Stomach (tissue), 19 donors: ENCODE measurements at places on chromosomes 2 and 18.

DNA sequence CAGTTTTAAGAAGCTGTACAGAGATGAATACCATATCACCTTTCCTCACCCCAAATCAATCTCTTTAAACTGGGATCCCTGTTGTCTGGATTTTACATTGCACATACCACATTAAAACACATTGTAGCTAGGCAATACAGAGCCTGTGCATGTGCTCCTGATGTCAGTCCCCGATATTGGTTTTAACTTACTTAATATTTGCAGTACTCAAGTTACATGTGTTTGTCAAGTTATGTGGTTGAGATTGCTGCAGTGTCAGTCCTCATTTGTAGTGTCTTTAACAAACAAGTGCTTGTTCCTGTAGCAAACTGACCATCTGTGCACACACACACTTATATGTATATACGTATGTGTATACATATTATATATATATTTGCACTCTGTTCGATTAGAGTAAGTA lies 10.4 kb upstream of the UBE2E3 start:
- DNase-seq, result no peak

DNA sequence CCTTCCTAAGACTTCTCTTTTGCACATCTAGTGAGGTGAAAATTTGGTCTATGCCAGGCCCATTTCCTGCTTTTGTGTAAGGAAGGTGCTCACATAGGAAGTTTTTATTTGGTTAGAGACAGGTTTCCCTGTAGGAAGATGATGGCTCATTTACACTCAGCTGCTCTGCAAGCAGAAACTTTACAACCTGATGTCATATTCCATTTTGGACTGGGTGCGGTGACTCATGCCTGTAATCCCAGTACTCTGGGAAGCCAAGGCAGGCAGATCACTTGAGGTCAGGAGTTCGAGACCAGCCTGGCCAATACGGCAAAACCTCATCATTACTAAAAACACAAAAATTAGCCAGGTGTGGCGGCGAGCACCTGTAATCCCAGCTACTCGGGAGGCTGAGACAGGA lies 35.8 kb downstream of the CASP10 start:
- DNase-seq, result no peak

DNA sequence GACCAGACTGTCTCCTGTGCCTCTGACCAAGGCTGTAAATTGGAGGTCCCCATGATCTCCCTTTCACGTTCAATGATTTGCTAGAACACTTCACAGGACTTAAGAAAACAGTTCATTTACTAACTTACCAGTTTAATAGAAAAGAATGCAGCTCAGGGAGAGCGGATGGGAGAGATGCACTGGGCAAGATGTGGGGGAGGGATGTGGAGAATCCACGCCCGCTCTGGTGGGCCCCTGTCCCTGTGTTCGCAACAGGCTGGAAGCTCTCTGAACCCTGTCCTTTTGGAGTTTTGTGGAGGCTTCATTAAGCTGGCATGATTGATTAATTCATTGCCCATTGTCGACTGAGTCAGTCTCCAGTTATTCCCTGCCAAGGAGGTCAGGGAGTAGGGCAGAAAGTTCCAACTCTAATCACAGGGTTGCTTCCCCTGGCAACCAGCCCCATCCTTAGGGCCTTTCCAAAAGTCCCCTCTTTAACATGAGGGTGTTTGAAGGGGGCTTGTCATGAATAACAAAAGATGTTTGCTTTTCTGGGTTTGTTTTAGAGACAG lies 257.1 kb downstream of the ACKR3 start:
- DNase-seq, result no peak

DNA sequence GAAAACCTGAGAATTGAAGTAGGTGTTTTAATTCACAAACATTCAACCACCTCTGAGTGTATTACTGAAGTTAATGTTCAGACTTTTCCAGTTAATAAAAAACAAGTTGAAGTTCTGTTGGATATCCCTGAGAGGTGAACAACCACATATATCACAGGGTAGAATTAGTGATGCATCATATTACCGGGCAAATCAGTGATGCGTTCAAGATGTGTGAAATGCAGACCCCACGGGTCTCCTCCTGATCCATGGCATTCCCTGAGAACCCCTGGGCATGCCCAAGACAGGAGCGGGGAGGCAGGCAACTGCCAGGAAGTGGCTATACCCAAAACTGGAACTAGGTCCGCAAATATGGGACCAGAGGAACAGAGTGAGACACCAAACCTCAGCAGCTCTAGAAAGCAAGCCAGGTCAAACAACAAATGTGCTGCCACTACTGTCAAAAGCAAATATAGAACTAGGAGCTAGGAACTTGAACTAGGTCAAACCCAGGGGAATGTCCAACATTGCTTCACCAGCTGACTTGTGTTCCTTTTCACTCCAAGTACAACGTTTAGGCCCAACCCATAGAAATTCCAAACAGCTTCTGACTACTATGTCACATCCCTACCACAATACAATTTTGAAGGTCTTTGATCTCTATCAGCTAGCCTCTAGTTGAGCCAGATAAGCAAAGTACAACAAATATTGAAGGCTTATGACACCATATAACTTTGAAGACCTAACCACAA lies 20.2 kb downstream of the PSTPIP2 start:
- peak; percentile 44 for DNase-seq

DNA sequence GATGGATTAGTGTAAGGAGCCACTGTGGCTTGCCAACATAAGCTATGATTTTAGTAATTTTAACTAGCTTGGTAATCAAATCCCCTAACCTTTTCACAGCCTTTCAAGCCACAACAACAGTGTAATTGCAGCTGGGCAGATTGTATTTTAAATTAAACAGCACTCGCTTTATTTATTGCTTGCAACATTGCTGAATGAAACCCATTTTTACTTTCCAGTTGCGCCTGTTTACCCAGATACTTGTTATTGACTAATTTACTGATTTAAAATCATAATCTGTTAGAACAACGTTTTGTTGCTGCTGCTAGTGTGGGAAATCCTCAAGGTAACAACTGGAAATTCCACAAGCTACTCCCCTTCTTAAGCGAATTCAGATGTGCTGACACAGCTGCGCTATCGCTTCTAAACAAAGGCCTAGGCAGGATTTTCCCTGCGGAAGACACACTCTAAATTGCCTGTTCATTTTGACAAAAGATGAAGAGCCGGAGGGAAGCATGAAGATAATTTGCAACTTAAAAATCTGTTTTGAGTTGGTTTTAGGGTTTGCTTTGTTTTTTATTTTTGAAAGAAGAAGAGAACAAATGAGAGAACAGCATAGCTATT lies 283.9 kb downstream of the ALPK2 start:
- DNase-seq, result no peak

- no peak for DNase-seq
Observed at GRCh38 chr2:130846686-130847375, 10.1 kb downstream of the ARHGEF4 start.

DNA sequence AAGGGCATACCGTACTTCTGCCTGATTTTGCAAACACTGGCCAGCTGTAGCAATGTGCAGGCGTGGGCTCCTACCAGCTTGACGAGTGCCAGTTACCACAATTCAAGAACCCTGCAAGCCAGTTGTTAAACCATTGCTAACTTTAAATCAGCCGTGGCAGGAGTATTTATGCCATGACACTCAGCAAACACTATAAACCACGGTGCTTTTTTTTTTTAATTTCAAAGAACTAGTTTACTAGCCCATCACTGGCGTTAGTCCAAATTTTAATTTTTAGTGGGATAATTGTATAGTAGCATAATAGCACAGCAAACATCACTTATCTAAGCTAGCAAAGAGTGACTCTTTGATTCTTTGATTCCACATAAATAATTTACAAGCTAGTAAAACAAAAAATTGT lies 111.1 kb downstream of the COL4A4 start:
- DNase-seq, result peak; percentile 33

- DNase-seq, result peak; percentile 64
Observed at GRCh38 chr2:190343536-190344275, at the start of gene INPP1. Gene INPP1, plus strand, starts transcription at chr2:190343589. Its CDS starts 16,514 bp downstream, at chr2:190360103.

DNA sequence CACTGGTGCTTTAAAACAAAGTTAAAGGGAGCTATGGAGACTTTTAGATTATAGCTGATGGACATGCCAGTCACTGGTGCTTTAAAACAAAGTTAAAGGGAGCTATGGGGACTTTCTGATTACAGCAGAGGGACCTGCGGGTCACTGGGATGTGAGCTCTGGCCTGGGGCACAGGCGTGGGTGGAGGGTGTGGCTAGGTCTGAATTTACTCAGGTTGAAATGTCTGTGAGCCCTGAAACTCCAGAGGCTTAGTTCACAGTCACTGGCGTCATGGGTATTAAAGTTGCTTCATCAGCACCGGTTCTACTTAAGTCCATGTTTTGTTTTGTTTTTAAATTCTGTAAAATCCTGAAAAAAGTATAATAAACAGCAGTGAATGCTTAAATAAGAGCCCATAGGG lies 49.0 kb upstream of the TMEM18 start:
- no peak for DNase-seq

DNA sequence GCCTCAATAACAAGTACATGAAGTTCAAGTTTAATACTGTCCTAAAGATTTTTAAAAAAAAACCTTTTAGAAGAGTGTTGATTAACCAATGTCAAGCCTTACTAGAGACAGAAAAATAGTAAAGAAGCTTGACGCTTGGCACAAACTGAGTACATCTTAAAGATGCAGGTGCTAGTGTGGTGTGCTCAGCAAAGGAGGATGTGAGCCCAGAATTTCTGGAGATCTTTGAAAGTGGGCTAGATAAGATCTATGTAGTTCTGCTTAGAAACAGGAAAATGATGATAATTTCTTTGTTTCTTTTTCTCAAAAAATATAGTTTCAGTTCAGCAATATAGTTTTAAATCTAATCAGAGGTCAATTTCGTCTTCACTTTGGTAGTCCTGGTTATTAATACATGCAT lies 118.3 kb upstream of the KLHL14 start:
- DNase-seq, result no peak

DNA sequence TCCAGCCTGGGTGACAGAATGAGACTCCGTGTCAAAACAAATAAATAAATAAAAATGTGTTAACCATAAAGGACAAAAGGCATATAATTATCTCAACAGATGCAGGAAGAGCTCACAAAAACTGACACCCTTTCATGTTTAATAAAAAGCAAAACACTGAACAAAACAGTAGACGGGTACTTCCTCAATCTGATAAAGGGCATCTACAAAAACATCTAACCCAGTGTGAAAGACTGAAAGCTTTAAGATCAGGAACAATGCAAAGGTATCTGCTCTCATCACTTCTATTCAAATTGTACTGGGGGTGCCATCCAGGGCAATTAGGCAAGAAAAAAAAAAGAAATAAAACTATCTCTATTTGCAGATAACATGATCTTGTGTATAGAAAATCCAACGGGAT lies 11.7 kb upstream of the NCL start:
- no peak for DNase-seq
